Activated CD8-positive, alpha-beta T cell treated with anti-CD3 and anti-CD28 coated beads, Interleukin-2, amount 10 ng/mL, durations not matched to agents 7 days and 5 days (primary cell): ENCODE measurements at places on chromosomes 1 and 21.
A peak's percentile ranks its signal among the peaks of the same experiment; 100 is the strongest.

GRCh38 chr1:92755541-92756461 is 29.1 kb downstream of the EVI5 start:
- H3K27ac ChIP-seq, result no peak overlapping the region
- DNase-seq, result no peak
- H3K27me3 ChIP-seq, result peaks cover 15% of the 10 kb centered on the region
- H3K4me3 ChIP-seq, result no peak overlapping the region
- no peaks in the 10 kb centered on the region for H3K36me3 ChIP-seq
- H3K4me1 ChIP-seq, result no peaks in the 10 kb centered on the region

GRCh38 chr1:179091691-179092165 is 9.9 kb downstream of the TOR3A start:
- H3K4me3 ChIP-seq, result no peak overlapping the region
- no peak for DNase-seq
- peak overlapping the region; percentile 2 for H3K27ac ChIP-seq
- peaks cover 59% of the 10 kb centered on the region for H3K36me3 ChIP-seq
- peaks cover 5% of the 10 kb centered on the region for H3K4me1 ChIP-seq

DNA sequence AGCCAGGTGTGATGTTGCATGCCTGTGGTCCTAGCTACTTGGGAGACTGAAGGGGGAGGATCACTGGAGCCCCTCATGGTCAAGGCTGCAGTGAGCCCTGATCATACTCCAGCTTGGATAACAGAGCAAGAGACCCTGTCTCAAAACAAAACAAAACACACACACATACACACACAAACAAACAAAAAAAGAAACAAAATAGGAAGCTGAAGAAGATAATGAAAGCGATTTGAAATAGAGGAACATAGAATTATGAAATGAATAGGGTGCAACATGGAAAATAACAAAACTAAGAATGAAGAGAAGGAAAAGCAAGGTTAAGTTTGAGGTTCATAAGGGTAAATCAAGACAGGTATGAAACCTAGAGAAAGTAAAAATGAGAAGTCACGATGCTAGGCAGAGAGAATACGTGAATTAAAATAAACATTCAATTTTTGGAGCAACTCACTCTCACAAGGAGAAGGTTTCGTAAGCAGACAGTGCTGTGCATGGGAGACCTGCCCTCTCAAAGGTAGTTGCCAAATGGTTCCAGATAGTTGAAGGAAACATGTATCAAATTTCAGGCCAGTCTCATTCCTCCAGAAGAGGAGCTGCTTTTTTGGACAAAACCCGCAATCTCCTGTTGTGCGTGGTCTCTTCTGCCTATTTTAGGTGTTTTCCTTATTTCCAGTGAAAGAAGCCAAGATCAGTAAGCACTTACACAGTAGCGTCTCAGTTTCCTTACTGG is 3.3 kb downstream of the CD46 start:
- H3K27me3 ChIP-seq, result no peaks in the 10 kb centered on the region
- H3K4me3 ChIP-seq, result no peak overlapping the region

DNA sequence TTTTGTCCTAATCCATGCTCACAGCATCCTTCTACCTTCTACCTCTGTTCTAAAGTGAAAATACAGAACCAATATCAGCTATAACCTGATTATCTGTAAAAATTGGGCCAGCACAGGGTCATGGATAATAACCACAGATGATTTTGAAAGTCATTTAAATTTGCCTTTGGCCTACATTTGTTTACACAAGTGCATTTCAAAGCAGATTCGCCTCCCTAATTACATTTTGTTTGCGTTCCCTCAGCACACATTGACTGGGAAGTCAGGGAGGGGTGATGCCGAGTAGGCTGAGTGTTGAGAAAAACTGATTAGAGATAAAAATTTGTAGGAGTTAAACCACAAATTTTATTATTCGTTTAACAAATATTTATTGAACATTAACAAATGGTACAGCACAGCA is 19.2 kb upstream of the RGS8 start:
- no peak for DNase-seq
- H3K27me3 ChIP-seq, result peaks cover 33% of the 10 kb centered on the region
- no peak overlapping the region for H3K27ac ChIP-seq
- no peaks in the 10 kb centered on the region for H3K36me3 ChIP-seq

DNA sequence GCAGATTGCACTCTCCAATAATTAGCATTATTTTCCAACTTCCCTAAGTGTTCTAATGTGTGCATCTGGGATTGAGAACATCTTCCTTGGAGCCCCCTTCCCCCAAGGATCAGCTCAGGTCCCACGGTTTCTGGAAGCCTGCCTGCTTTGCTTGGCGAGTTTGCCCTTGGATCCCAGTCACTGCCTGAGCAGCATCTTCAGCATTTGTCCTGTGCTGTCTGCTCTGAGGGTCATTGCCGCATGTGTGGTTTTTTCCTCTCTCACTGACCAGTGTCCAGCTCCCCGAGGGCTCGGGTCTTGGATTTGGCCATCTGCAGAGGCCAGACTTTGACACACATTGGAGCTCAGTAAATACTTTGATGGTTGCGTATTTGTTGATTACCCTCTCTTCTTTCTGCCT is 18.1 kb downstream of the VANGL2 start:
- H3K4me1 ChIP-seq, result no peaks in the 10 kb centered on the region
- H3K4me3 ChIP-seq, result no peak overlapping the region
- no peaks in the 10 kb centered on the region for H3K36me3 ChIP-seq
- peaks cover 6% of the 10 kb centered on the region for H3K27me3 ChIP-seq

DNA sequence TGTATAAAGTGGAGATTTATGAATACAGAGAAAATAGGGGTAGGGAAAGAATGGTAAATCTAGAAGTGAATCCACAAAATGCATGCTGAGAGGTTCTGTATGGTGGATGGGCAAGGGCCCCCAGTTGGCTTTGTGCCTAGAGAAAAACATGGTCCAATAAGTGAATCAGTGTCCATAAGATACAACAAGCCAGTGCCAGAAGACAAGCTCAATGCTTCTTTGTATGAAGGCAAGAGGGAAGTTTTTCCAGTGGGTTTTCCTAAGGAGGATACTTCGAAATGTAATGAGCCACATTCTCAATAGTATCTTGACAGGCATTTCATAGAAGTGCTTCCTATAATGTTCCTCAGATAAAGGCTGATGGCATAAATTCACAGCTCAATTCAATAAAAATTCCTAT is 169.4 kb upstream of the HMCN1 start:
- H3K36me3 ChIP-seq, result peaks cover 16% of the 10 kb centered on the region
- no peak overlapping the region for H3K27ac ChIP-seq
- no peak for DNase-seq
- no peaks in the 10 kb centered on the region for H3K27me3 ChIP-seq

GRCh38 chr1:61914823-61915482 is 172.7 kb downstream of the PATJ start:
- DNase-seq, result no peak
- H3K4me3 ChIP-seq, result no peak overlapping the region
- no peaks in the 10 kb centered on the region for H3K27me3 ChIP-seq
- H3K36me3 ChIP-seq, result no peaks in the 10 kb centered on the region

GRCh38 chr21:37281993-37282392 is 14.9 kb upstream of the VPS26C start:
- no peaks in the 10 kb centered on the region for H3K36me3 ChIP-seq
- DNase-seq, result peak; percentile 41
- peaks cover 6% of the 10 kb centered on the region for H3K4me1 ChIP-seq
- peaks cover 3% of the 10 kb centered on the region for H3K27me3 ChIP-seq
- peak overlapping the region; percentile 74 for H3K4me3 ChIP-seq
- peak overlapping the region; percentile 86 for H3K27ac ChIP-seq

- H3K36me3 ChIP-seq, result peaks cover 13% of the 10 kb centered on the region
- H3K27me3 ChIP-seq, result no peaks in the 10 kb centered on the region
- H3K27ac ChIP-seq, result no peak overlapping the region
- no peaks in the 10 kb centered on the region for H3K4me1 ChIP-seq
- H3K4me3 ChIP-seq, result no peak overlapping the region
These were observed 122.8 kb downstream of the SDCCAG8 start for GRCh38 chr1:243378669-243379068.

DNA sequence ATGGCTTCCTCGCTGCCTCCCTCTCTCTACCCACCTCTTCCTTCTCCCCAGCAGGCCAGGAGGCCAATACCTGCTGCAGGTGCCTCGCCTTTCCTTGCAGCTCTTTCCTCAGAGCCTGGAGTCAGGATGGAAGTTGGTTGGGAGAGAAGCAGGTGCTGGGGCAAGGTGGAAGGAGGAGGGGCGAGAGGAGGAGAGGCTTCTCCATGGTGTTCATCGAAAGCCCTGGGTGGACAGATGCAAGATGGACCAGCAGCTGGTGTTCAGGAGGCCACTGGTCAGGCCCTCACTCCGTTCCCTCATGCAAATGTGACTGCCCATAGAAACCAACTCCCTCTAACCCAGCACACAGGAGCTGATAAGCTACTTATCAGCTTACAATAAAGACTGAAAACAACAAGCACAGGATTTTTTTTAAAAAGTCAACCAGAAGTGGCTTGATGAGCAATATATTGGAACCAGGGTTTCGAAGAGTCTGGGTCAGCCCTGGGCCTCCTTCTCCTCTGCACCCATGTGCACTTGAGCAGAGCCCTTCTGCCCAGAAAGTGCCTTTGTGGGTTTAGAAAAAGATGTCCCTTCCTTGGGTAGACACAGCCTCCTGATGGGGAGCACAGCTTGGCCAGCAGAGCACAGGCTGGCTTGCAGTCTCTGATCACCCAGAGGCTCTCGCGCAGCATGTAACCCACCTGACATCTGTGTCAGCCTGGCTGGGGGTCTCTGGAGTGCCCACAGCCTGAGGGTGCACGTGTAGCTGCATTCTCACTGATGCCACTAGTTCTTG is 16.6 kb upstream of the GSTM4 start:
- H3K4me1 ChIP-seq, result peaks cover 35% of the 10 kb centered on the region
- H3K36me3 ChIP-seq, result no peaks in the 10 kb centered on the region
- H3K4me3 ChIP-seq, result no peak overlapping the region
- DNase-seq, result peak; percentile 16
- H3K27me3 ChIP-seq, result peaks cover 4% of the 10 kb centered on the region

DNA sequence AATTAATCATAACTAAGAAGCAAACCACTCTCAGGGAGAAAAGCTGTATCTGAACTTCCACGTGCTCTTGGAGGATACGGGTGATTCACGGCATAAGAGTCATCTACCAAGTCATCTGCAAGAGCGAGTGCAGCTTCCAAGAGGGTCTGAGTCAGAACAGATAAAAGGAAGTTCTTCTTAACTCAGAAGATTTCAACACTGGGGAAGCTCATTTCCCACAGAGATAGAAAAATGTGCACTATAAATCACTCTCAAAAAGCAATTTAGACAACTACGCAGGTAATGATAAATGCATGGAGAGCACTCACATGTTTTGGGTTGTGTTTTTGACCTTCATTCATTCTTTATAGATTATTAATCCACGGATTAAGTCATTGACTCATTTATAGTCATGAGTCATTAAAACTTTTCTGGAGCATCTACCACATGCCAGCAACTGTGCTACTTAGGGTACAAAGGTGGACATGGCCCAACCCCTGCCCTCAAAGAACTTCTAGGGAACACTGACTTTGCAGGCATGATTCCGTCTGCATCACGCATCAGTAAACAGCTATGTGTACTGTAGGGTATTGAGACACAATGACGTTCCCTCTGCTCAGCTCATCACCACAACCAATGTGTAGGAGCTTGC is 20.8 kb downstream of the KCNJ15 start:
- H3K36me3 ChIP-seq, result no peaks in the 10 kb centered on the region
- no peaks in the 10 kb centered on the region for H3K27me3 ChIP-seq
- no peak overlapping the region for H3K4me3 ChIP-seq
- no peak for DNase-seq
- H3K4me1 ChIP-seq, result no peaks in the 10 kb centered on the region

- no peak overlapping the region for H3K4me3 ChIP-seq
- peaks cover 11% of the 10 kb centered on the region for H3K36me3 ChIP-seq
- H3K4me1 ChIP-seq, result no peaks in the 10 kb centered on the region
- no peak overlapping the region for H3K27ac ChIP-seq
- H3K27me3 ChIP-seq, result no peaks in the 10 kb centered on the region
These were observed 15.4 kb downstream of the ZNHIT6 start for GRCh38 chr1:85692730-85693314.

DNA sequence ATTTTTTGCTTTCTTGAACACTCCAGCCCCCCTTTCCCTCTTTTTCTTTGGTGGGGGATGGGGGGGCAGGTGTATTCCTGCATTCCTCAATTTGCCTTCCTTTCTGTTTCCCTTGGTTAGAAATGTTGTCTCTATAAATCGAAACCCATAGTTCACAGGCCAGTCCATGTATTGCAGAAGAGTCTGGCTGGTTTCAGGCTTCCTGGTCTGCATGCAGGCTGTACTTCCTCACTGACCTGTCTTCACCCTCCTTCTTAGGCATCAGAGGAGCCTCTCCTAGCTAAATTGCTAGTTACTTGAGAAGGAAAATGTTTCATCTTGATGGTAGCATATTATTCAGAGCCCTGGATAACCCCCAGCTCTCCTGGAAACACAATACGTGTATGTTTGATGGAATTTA is 140.0 kb downstream of the SPATA46 start:
- H3K27me3 ChIP-seq, result peaks cover 19% of the 10 kb centered on the region
- no peaks in the 10 kb centered on the region for H3K36me3 ChIP-seq
- H3K27ac ChIP-seq, result no peak overlapping the region
- no peak overlapping the region for H3K4me3 ChIP-seq

GRCh38 chr1:37763791-37764413 is 1.0 kb downstream of the EPHA10 start:
- DNase-seq, result no peak
- no peak overlapping the region for H3K4me3 ChIP-seq
- H3K27me3 ChIP-seq, result peaks cover 56% of the 10 kb centered on the region
- H3K27ac ChIP-seq, result no peak overlapping the region

- no peak for DNase-seq
- no peak overlapping the region for H3K4me3 ChIP-seq
- H3K27me3 ChIP-seq, result no peaks in the 10 kb centered on the region
- H3K27ac ChIP-seq, result no peak overlapping the region
These were observed 129.9 kb downstream of the SLC30A10 start for GRCh38 chr1:219798283-219799030.

GRCh38 chr1:119266858-119267257 is 101.7 kb upstream of the HAO2 start:
- peaks cover 12% of the 10 kb centered on the region for H3K27me3 ChIP-seq
- H3K4me1 ChIP-seq, result no peaks in the 10 kb centered on the region
- no peak overlapping the region for H3K4me3 ChIP-seq
- H3K27ac ChIP-seq, result no peak overlapping the region
- DNase-seq, result no peak
- H3K36me3 ChIP-seq, result no peaks in the 10 kb centered on the region

- peaks cover 23% of the 10 kb centered on the region for H3K4me1 ChIP-seq
- H3K27ac ChIP-seq, result no peak overlapping the region
These were observed 5.7 kb upstream of the ADGRB2 start for GRCh38 chr1:31769720-31770390.

DNA sequence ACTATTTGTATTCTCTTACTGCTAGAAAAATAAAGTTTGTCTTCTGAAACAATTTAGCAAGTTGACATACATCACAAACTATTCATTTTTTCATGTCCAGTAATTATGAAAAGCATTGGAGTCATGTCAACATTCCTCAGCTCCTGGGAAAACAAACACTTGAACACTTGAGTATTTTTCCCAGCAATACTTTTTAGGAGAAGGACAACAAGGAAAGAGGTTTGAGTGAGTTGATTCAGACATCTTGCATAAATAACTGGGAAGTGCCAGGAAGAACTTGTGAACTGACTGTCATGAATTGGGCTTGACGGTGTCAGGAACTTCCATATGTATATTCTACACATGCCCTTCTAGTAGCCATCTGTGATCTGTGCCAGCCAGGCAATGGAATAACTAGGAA is 195.6 kb downstream of the HMCN1 start:
- no peak overlapping the region for H3K27ac ChIP-seq
- no peaks in the 10 kb centered on the region for H3K27me3 ChIP-seq
- H3K4me3 ChIP-seq, result no peak overlapping the region
- DNase-seq, result no peak
- no peaks in the 10 kb centered on the region for H3K36me3 ChIP-seq

- no peak overlapping the region for H3K4me3 ChIP-seq
- no peak overlapping the region for H3K27ac ChIP-seq
- no peaks in the 10 kb centered on the region for H3K4me1 ChIP-seq
- H3K36me3 ChIP-seq, result no peaks in the 10 kb centered on the region
- DNase-seq, result no peak
These were observed 818.9 kb downstream of the KCNT2 start for GRCh38 chr1:195789321-195789720.
